ENCODE measurements at places on chromosomes 11 and 22. TPM values are rescaled to one million over a fixed set of nuclear protein-coding genes. Genes with fewer than 3 reads are reported as not detected.

SLC5A1 gene
- total RNA-seq, result 0.26 TPM

SIK2 gene
- 3.6 TPM for total RNA-seq

FGF4 gene
- total RNA-seq, result not detected

C11orf16 gene
- total RNA-seq, result not detected

DNA sequence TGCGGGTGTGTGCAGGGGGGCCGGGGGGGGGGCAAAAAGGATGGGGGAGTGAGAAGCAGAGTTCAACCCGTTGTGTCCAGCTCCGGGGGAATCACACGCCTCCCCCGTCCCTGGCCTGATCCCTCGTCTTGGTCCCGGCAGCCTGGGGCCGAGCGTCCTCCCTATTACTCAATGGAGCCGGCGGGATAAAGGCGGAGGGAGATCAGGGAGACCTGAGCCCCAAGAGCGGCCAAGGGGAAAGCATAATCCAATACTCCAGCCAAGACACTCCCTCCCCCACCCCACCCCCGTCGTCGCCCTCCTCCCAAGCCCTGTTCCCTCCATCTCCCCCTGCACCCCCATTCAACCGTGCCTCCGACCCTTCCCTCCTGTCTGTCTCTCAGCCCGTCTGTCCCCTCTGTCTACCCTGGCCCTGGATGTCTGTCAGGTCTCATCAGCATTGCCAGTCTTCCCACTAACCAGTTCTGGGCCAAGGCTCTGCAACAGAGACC lies 2.6 kb downstream of the PHOX2A start:
- DNase-seq, result no peak

GRCh38 chr11:39541945-39542351 lies 1917.5 kb downstream of the LRRC4C start:
- DNase-seq, result peak; percentile 14

C11orf87 gene
- not detected for total RNA-seq

GRCh38 chr11:62148271-62148980 lies 24.6 kb downstream of the INCENP start:
- no peak for DNase-seq

CHRM1 gene
- total RNA-seq, result not detected

- DNase-seq, result no peak
These were observed 2.3 kb upstream of the OR51B4 start for GRCh38 chr11:5304046-5304445.

- DNase-seq, result peak; percentile 29
These were observed 24.2 kb downstream of the EIF4G2 start for GRCh38 chr11:10784232-10785145.

- DNase-seq, result no peak
These were observed 687.2 kb downstream of the TBC1D22A start for GRCh38 chr22:47449508-47450270.

OR5T2 gene
- not detected for total RNA-seq

GRCh38 chr22:19764636-19765476 lies 4.3 kb downstream of the TBX1 start:
- DNase-seq, result no peak

DNA sequence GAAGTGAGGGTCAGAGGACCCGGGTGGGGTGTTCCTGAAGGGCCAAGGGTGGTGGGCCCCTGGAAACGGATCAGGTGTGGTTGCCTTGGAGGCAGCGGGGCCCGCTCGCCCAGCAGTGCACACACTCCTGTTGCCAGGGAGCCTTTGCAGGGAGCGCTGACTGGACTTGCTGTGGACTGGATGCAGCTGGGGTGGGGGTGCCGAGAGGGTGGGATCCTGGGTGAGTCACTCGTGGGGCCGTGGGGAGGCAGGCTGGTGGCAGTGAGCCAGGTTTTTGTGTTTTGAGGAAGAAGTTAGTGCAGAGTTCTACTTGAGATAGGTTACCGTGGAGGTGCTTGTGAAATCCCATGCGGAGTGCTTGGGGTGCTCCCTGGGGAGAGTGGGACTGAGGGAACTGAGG lies 1.3 kb downstream of the MRPL23 start:
- no peak for DNase-seq

DNA sequence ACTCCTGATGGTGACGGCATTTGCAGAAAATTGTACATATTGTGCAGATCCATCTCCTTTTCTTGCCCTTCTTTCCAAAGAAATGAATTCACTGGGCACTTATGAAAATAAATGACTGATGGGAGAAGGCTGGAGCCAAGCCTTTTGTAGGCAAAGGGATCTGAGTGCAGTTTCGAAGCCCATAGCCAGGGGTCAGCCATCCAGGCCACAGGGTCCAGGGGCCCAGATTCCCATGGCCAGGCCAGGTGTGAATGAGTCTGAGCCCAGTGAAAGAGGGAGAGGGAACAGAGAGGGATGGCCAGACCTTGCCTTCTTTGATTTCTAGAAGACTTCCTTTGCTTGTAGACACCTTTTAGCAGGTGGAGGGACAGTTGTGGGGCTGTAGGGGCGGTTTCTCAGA lies 209.1 kb downstream of the KIRREL3 start:
- no peak for DNase-seq

DNA sequence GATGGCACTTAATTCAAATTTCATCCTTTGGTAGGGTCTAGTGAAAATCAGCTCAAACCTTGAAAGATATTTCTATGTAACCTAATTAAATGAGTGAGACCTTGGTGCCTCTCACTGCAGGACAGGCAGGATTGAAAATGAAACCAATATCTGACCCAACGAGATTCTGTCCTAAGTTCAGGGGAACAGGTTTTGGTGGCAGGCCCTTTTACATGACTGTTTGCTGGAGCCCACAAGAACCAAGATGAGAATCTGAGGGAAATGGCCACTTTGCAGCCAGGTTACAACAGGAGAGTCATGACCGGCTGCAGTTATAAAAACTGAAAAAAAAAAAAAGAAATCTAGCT lies 130.2 kb downstream of the TRIM44 start:
- no peak for DNase-seq

GRCh38 chr11:64659417-64660144 lies 63.4 kb downstream of the NRXN2 start:
- peak; percentile 93 for DNase-seq

CCDC188 gene
- not detected for total RNA-seq

GRCh38 chr11:46697303-46697702 lies 3.1 kb downstream of the ARHGAP1 start:
- no peak for DNase-seq

MMP8 gene
- not detected for total RNA-seq

DNA sequence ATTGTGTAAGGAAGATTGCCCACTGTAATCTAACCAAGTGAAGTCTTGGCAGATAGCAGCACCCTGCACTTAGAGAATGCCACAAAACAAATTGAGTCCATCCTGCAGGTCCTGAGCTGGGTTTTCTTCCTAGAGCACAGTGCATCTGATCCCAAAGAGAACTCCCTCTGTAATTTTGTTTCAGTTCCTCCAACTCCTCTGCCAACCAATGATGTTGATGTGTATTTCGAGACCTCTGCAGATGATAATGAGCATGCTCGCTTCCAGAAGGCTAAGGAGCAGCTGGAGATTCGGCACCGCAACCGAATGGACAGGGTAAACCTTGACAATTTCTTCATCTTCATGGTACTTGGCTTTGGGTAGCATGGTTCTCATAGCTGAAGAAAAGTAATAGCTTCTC lies 33.1 kb upstream of the ST14 start:
- DNase-seq, result no peak

PDGFD gene
- total RNA-seq, result under 0.01 TPM

GRCh38 chr11:36431429-36432092 lies 78.5 kb downstream of the TRAF6 start:
- peak; percentile 97 for DNase-seq

DNA sequence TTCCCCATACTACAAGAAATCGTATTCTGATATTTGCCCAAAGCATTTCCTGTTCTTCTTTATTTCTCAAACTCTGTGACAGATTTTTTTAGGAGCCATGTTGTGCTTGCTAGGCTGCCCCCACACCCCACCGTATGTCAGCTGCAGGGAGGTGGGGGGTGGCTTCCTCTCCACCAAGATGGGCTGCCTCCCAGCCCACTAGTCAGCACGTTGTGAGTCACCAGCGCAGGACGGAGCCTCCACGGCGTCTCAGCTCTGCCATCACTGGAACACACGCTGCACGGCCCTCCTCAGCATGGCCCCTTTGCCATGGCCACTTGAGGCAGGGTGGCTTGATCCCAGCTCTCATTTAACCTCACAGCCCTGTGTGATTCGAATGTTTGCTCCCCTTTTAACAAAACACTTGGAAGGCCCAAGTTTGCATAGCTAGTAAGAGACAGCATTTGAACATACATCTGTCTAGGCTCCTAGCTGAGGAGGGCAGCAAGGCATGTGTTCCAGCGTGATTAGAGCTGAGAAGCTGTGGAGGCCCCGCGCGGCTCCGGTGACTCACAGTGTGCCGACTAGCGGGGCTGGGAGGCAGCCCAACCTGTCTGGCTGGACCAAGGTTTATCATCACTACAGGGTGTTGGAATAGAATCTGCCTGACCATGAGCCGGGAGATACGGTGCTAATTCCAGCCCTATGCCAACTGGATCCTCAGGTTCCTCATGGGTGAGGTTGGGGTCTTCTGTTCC lies 180.7 kb upstream of the NCAM1 start:
- peak; percentile 62 for DNase-seq

GRCh38 chr22:31346255-31346732 lies at the start of gene PATZ1:
PATZ1 (minus strand) TSS chr22:31346346; CDS start chr22:31345602, 744 bp downstream.
- DNase-seq, result no peak

CABP4 gene
- total RNA-seq, result not detected

INS gene
- total RNA-seq, result not detected

- DNase-seq, result peak; percentile 26
These were observed 59.8 kb upstream of the CD82 start for GRCh38 chr11:44505581-44506054.

GRCh38 chr11:97218011-97218410 lies 828.2 kb downstream of the JRKL start:
- no peak for DNase-seq

DNA sequence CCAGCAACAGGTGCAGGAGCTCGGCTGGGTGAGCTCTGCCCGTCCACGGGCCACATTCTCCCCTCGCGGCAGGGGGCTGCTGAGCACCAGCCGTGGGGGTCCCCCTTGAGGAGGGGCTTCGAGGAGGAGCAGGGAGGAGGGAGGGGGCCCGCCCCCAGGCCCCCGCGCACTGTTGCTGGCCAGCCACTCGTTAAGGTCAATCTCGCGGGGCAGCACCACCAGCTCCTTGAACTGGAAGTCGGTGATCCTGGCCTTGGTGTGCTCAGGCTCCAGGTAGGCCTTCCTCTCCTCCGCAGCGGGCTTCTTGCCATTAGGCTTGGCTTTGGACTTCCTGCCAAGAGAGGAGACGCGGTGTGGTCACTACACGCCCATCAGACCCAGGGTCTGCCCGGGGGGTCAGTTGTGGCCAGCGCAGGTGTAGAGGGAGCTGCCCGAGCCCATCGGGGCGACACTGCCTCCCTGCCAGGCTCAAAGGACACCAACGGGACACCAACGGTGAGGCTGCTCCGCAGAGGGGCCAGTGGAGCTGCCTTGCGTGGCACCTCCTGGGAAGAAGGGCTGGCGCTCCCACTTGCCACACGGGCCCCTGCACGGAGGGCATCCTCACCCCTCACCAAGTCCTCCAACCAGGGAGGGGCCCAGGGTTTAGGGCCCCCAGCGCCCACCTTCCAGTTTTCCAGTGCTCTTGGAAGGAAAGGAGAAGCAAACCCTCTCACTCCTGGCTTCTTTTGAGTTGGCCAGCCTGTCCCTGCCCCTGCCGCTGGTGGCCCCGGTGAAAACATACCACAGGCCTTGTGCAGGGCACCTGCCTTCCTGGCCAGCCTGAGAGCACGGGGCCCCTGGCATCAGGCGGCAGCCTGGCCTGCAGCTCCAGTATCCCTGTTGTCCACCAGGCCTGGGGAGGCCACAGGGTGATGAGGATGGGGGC lies 5.8 kb downstream of the MOB2 start:
- DNase-seq, result no peak

CELSR1 gene
- 39.0 TPM for total RNA-seq

DNA sequence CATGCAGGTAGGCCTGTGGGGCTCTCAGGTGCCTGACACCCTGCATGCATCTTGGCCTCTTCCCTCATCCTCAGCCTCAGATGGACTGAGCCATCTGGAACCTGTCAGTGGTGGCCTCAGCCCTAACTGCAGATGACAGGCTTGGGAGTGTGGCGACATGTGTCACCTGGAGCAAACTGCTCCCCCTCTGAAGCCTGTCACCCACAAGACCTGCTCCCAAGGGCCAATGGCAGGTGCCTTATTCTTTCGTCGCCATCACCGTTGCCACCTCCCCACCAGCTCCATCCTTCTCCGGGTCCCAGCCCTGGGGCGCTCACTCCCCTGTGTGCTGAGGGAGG lies 3.6 kb upstream of the SEPTIN5 start:
- no peak for DNase-seq

DNA sequence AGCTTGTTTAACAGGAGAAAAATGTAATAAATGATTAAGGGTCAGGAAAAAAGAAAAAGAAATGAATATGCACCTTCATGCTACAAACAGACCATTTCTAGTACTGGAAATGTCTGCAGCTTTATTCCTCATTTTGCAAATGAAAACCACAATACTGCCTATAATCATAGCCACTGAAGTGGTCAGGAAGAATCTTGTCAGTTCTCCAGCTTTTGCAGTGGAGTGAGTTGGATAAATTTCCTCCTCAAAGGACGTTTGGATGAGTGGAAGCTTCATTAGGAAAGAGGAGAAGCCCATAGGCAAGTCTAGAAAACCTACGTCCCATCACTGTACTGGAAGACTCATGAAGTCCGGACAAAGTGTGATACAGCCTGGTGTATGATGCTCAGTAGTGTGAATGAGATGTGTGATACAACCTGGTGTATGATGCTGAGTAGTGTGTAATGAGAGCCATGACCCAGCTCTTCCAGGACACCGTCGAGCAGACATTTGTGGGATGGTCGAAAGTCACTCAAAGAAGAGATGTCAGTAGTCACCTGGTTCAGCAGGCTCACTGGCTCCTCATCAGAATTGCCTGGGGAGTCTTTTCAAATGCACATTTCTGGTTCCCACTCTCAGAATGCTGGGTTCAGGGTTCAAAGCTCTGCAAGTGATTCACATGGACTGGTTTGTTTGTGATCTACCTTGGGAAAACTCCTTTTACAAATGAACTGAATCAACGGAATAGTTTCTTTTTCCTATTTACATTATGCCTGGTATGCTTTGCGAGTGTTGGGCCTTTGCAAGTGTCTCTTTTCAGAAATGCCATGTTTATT lies 101.3 kb downstream of the PDHX start:
- DNase-seq, result no peak

DNA sequence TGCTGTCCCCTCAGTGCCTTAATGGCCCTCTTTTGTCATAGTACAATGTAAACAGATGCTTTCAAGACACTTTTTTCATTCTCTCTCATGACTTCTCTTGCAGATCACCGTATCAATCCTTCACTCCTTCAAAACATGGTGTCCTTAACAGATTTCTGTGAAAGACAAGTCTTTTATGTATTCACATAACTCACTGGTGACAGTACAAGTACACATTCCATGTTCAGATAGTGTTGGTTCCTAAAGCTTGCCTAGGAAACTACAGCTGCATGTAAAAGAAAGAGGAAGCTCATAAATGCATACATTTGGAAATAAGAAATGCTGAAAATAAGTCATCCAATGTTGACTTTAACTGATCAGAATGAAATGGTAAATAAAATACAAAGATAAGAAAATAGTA lies 5.0 kb upstream of the OR52E6 start:
- no peak for DNase-seq

FGF3 gene
- not detected for total RNA-seq

All from bronchial epithelial cell (primary cell).